ENCODE measurements at places on chromosomes 5 and 9.

DNA sequence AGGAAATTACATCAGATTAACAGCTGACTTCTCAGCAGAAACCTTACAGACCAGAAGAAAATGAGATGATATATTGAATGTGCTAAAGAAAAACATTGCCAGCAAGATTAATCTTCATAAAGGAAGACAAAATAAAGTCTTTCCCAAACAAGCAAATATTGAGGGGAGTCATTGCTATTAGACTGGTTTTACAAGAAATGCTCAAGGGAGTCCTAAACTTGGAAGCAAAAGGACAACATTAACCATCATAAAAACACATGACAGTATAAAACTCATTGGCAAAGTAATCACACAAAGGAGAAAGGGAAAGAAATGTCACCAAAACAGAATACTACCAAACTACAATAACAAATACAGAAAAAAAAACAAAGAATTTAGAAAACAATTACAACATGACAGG lies 101.7 kb downstream of the FBXL17 start:
- no peak for DNase-seq

DNA sequence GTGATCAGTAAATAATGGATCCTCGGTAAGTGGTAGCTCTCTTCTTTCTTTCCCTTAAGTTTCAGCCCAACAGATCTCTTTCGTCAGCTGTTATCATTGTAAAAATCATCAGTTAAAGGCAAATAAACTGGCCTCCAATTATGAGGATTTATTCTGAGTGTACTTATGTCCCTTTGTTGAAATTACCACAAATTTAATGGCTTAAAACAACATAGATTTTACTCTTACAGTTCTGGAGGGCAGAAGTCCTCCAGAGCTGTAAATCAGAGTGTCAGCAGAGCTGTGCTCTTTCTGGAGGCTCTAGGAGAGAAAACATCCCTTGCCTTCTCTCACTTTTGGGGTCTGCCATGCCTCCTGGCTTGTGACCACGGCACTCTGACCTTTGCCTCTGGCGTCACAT lies 104.6 kb downstream of the INSYN2B start:
- DNase-seq: no peak

DNA sequence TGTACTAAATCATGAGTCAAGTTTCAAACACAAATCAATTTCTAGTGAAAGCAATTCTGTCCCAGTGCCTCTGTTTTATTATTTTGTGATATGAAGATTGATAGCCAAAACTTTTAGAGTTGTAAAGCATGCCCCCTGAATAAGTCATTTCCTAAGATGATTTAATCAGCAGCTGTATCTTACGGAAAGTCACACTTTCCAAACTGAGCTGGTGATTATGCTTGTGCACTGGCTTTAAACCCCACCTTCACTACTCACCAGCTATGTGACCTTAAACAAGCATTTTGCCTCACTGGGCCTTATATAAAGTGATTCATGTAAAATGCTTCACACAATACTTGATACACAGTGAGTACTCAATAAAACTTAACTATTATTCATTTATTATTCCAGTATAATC lies 78.1 kb downstream of the EDIL3 start:
- DNase-seq: no peak

DNA sequence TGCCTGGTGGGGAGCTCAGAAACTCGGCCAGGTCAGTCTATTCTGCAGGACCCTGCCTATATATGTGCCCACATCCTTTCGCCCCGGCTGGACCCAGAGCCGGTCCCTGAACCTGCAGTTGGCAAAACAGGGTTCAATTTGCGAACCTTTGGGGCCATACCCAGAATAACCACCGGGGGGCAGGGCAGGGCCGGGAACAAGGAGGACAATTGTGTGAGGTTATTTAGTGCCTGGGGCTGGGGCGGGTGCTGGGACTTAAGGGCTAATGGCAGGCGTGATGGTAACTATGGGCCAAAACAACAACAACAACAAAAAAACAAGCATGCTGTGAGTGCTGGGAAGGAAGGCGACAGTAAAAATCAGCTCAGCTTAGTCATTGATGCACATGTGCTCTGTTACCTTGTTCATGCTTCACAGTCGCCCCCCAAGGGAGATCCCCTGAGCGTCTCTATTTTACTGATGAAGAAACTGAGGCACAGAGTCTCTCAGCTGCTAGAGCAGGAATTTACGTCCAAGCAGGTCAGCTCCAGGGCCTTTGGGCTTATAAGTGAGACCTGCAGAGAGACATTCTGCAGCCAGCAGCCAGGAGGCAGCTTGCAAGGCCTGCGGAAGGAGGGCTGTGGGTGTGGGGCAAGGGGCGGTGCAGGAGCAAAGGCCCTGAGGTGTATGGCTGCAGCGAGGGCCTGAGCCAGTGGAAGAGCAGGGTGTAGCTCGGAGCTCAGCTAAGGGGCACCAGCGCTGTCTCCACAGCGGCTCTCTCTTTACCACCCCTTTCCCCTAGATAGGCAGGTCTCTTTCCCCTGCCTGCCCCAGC lies 106.0 kb downstream of the PHF2 start:
- DNase-seq: peak; percentile 51

GRCh38 chr5:3105581-3105980 lies 354.1 kb upstream of the IRX2 start:
- no peak for DNase-seq

DNA sequence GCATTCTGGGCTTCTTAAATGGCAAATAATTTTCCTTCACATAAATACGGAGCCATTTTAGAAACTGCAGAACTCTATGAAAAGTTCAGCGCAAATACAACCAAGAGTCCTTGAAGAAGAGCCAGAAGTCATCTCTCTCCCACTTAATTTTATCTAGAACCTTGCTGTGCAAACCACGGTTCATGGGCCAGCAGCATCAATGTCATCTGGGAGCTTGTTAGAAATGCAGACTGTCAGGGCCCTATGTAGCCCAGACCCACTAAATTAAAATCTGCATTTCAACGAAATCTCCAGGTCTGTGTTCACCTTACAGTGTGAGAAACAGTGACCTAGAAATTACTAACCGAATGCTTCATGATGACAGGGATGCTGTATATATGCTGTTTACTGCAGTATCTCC lies 12.2 kb downstream of the EFNA5 start:
- DNase-seq: no peak

GRCh38 chr5:166594567-166594966 lies 1696.9 kb upstream of the WWC1 start:
- DNase-seq: no peak

GRCh38 chr9:99513441-99514112 lies 291.5 kb downstream of the SEC61B start:
- no peak for DNase-seq

DNA sequence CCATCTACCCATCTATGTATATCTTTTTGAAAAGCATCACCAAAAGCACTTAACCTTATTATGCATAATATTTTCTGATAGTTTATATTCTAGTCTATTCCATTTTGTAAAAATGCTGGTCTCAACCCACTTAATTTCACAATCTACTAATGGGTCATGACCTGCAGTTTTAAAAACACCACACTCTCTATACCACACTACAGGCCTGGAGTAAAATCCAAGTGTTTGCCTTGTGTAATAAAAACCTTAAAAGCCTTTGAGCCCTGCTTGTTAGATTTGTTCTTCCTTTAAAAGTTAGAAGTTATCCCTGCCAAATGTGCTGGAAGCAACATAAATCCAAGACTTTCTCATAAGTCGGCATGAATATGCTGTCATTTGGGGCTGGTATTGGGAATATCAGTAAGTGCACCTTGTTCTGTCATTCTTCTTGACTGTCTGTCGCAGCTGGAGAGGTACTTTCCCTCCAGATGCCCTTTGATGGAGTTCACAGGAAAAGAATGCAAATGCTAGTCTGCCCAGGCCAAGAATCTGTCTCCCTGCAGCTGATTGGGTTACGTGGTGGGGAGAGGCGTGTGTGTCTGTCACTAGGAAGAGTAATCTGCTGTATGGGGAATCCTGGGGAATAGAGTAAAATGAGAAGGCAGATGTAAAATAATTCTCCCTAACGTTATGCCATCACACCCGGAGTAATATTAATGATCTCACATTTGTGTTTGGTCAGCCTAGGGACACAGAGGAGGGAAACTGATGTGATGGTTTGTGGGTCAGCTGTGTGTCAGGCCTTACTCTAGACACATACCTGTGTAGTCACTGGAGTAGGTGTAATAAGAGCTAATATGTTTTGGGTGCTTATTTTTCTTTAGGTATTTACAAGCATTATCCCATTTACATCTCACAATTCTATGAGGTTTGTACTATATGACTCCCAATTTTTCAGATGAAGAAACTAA lies 79.4 kb downstream of the ZNF366 start:
- DNase-seq: no peak

DNA sequence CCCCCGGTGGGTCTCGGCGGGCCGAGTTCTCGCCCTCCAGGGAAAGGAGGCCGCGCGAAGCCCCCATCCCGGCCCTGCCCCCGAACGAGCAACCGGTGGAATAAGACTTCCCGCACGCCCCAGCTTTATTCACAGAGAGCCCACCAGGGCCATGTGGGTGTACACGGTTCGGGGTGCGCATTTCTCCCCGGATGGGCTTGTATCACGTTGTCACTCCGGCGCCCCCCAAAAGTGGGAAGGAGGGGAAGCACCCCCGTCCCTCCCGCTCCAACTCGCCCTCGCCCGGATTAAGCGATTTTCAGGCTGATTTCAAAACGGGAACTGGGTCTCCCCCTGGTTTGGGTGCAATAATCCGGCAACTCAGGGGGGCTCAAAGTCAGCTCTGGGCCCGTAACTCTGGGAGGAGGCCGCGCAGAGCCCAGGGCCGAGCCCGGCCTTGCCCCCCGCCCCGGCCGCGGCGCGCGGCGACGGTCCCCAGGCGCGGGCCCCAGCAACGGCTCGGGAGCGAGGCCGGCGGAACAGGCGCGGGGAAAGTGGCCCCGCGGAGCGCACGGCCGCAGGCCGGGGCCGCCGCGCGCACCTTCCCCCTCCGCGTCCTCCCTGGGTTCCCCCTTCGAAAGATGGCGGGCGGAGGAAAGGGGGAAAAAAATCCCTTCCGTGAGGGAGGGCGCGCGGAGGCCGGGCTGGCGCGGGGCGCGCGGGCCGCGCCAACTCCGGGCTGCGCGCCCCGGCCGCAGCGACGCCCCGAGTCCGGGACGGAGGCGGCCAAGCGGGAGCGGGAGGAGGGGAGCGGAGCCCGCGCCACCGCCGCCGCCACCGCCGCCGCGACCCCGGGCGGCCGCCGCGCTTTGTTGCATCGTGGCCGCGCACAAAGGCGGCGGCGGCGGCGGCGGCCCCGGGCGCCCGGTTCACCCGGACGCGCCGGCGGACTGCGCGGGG lies 644 bp downstream of the BRD3 start:
- DNase-seq: peak; percentile 42

DNA sequence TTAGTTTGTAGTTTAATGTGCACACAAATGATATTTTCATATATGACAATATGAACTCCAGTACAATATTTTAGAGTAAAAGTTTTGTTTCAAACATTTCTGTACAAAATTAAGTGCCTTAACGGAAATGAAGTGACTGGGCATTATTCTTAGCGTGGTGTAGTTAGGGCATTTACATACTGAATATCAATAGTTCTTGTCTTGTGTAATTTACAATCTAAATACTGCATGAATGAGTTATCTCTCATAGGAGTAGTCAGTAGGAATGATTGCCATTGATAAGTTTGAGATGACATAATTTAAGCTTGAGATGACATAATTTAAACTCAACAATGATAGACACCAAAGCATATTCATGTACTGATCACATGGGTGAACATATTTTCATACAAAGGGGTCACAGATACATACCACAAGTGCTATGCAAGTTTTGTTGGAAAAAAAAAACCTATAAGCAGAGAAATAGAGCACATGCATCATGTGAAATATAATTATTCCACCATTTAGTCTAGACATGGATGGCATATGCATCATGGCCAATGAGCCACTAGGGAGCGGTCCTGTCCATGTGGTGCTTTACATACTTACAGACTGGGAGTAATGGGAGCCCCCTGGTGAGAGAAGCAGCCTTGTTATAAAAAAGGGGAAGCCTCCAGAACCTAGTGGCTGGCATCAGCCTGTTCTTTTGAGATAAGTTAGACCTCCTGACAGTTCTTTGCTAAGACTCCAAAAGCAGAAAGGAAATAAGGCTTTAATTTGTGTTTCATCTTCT lies 1523.9 kb downstream of the MAT2B start:
- no peak for DNase-seq

- DNase-seq: no peak
These were observed 5.3 kb downstream of the SLC1A3 start for GRCh38 chr5:36611520-36612274.

GRCh38 chr5:132321109-132321721 lies 27.0 kb downstream of the SLC22A4 start:
- no peak for DNase-seq

GRCh38 chr9:138060365-138060764 lies 182.8 kb downstream of the CACNA1B start:
- DNase-seq: no peak

- DNase-seq: no peak
These were observed 3.8 kb downstream of the MIGA2 start for GRCh38 chr9:129040113-129040643.

DNA sequence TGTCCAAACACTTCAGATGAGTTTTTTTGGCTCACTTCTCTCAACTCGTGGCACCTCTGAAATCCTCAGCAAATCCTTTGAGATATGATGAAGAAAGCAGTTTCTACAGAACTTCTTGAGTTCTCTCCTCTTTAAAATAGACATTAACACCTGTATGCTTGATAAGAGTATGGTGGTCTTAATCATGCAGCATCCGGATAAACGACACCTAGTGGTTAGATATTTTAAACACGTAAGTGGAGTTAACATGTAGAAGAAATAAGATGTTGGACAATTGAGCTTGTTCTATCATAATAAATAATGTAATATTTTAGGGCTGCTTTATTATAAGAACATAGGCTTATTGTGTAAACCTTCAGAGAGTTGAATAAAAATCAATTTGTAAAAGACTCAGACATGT lies 324.8 kb downstream of the CYLC2 start:
- no peak for DNase-seq

DNA sequence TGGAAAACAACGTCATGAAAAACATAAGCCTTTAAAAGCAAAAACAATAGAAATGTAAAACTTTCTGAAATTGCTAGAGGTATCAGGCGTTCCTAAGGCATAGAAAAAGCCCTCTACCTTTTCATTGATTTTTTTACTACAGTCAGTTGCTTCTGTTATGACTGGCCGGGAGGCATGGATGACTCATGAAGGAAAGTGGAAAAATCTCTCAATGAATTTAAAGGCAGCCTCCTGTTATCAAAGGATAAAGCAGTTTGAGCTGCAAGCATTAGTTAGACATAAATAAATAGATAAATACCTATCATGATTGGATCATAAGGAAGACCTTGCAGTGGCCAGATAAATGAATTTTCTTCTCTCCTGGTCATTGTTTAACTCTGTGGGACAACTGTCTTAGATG lies 281.6 kb downstream of the MAST4 start:
- no peak for DNase-seq

GRCh38 chr5:14269395-14269794 lies 126.3 kb downstream of the TRIO start:
- DNase-seq: no peak

All from stimulated activated CD4-positive, alpha-beta T cell treated with anti-CD3 and anti-CD28 coated beads, Interleukin-1b, Interleukin-23, amount 100 ng/mL, for 4 hours (primary cell).